ENCODE measurements at places on chromosomes 2 and 18.

DNA sequence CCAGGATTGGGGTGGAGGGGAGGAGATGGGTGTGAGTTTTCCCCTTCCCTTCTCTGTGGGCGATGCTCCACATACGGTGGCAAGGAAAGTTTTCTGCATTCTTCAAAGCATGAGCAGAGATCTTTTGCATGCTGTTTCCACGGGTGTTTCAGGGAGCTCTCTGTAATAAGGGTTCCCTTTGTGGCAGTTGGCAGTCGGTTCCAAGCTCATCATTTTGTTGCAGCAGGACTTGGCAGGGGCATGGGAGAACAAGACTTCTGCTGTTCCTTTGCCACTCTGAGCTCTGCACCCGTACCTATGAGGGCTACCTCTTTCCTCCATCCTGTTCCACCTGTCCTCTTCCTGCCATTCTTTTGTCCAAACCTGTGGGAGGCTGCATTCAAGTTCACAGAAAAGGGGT, 71.3 kb upstream of the SPRED2 start:
- peak; percentile 8 for DNase-seq

DNA sequence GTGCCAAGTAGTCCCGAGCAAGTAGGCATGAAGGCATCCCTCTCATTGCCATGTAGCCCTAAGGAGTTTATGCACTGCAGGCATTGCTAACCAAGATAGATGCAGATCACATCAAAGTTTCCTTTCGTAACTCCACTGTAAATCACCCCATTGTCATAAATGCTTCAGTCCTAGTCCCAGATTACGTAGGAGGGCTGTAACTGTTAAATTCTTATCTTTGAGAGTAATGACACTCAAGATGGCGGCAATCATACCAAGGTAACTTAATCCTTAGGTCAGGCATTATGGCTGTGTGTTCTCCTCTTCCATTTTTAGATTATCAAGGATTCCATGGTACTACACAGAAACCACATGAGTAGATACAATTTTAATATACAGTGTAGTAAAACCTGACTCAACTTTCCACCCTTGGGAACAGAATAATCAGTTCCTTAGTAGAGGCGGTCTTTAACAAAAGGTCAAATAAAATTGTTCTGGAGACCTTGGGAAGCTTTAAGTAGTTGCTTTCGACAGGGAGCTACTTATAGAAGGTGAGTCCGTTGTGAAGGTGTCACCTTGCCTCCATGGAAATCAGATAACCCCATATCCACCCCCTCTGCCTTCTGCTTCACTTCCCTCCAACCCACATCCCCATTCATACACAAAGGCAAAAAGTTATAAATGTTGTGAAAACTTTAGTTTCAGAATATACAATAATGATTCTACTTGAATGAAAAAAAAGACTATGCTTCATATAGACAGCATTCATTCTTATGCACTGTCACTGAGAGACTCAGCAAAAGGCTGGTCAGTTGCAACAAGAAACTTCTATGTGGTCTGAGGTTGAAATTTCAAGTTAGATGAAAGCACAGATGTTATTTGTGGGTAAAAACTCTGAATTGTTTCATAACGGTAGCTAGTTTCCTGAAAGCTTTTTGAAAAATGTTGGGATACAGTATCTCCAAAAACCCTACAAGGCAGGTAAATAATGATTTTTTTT, 64.8 kb upstream of the GALNT5 start:
- no peak for DNase-seq

- no peak for DNase-seq
Measured at GRCh38 chr18:21636769-21637168, 24.7 kb downstream of the SNRPD1 start.

GRCh38 chr2:179817181-179817841, 44.1 kb downstream of the ZNF385B start:
- DNase-seq, result no peak

DNA sequence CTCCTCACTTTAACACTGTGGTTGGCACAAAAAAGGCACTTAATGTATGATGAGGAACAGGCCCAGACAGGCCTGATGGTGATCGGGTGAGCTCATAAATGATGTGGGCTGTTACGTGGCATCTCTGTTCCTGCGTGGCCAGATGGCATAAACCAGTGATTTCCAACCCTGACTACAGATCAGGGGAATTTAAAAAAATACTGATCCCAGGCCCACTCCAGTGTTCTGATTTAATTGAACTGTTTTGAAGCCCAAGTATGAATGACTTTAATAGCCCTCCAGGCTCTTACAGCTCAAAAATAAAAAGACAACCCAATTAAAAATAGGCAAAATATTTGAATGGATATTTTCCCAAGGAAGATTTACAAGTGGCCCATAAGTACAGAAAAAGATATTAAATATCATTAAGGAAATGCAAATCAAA, 48.2 kb downstream of the LIPG start:
- no peak for DNase-seq

DNA sequence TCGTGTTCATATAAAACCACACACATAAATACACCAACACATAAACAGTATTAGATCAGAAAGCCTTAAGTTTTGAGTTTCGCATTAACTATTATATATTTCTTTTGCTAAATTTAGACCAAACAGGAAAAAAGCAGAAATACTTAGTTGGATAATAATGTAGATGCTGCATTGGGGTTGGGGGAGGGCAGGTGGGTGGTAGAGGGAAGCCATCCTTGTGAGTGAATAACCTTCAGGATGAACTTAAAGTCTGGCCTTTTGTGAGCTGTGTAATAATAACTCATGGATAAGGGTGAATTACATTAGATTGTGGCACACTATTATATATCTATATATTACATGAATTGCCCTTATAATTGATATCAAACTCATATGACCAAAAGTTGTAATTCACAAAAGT, 174.7 kb downstream of the WDR7 start:
- no peak for DNase-seq

DNA sequence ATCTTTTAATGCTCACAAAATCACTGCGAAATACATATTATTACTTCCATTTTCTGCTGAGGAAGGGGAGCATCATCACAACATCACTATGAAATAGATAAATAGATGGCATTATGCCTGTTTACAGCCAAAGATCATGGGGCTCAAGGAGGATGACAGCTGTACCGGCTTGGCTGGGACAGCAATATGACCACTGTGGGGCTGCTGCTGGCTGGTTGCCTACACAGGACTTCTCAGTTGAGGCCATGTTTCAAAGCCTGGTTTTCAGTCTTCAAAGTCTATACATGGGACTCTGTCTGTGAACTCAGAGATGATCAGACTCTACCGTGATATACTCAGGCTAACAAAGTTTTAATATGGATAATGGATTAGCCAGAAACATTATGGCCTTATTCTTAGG, 58.7 kb downstream of the SPATS2L start:
- DNase-seq, result no peak

DNA sequence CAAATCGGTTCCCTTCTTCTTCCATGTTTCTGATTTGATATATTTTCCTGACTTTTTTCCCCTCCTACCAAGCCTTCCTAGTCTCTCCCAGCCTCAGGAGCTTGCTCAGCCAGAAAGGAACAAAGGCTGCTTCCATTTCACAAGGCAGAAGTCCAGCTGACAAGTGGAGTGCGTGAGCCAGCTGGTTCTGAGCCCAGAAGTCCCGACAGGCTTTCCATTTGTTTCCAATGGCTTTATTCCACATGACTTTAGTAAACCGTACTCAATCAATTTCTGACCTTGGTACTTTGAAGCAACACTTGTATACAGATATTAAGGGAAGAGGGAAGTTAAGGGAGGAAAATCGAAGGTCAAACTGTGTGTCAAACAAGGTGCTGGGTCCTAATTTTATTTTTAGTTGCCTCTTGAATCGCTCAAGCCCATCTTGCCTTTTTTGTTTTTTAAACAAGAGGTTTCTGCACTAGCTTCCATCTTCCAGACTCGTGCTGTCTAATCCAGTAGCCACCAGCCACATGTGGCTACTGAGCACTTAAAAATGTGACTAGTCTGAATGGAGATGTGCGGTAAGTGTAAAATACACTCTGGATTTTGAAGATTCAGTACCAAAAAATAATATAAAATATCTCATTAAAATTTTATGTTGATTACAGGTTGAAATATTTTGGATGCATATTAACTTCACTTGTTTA, 36.2 kb downstream of the WIPF1 start:
- DNase-seq, result peak; percentile 76

DNA sequence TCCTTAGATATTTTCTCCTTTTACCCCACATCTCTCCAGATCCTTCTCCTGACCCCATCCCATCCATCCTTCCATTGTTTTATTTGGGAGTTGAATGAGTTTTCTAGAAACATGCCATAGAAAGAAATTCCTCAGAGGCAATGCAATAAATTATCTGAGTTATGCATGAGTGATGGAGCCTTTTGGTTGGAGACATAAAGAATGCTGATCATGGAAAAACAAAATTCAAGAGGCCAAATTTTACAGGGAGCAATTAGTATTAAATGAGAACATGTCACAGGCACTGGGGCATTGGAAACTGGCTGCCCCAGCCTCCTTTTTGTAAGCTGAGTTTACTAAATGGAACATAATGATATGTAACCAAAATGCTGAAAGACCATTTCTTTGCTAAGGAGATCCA, 74.2 kb upstream of the LCLAT1 start:
- no peak for DNase-seq

DNA sequence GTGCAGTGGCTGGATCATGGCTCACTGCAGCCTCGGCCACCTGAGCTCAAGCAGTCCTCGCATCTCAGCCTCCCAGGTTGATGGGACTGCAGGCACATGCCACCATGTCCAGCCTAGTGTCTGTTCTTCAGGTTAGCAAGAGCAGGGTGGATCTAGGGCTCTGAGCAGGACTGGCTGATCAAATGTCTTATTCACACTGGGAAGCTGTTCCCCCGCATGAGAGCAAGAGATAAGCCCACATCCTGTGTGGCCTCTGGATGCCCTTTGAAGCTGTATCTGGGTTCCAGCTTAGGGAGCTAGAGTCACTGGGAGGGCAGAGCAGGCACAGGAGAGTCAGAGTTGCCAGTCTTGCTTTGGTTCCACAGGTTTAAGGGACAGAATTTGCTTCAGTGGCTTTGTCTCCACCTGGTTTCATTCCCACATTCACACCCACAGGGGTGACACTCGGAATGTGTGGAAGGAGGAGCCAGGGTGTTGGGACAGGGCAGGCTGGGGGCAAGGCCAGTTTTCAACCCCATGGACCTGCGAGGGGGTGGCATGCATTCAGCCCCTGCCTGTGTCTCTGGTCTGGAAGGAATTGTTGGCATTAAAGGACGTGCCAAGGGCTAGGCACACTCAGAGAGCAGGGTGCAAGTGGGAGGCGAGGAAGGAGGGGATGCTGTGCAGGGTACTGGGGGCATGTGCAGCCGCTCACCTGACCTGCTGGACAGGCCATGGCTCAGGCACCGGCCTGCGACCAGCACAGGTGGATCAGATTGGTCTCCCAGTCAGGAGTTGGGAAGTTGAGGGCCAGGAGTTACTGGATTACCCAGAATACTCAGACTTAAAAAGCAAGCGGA, 24.5 kb downstream of the PTPN18 start:
- DNase-seq, result no peak

GRCh38 chr18:13276530-13277520, 58.3 kb downstream of the LDLRAD4 start:
- no peak for DNase-seq

GRCh38 chr18:50171406-50171805, 23.5 kb downstream of the MYO5B start:
- DNase-seq, result no peak

- DNase-seq, result peak; percentile 8
Measured at GRCh38 chr18:33839452-33840211, 261.6 kb downstream of the ASXL3 start.

DNA sequence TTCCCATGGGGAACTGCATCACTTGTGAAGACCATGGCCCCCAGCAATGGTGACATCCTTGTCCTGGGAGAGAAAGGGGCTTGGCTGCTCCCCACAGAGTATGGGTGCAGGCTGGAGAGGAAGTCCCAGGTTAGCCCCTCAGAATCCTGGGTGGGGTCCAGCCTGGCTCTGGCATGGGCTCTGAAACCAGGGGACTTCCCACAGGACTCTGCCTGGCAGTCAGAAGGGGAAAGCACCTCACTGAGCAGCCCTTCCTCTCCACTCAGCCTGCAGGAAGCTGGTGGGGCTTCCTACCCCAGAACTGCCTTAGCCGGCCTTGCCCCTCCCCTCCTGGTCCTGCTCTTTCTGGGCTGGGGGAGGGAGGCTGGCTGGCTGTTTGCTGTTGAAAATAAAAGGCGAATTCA, 3.7 kb downstream of the NEURL3 start:
- no peak for DNase-seq

DNA sequence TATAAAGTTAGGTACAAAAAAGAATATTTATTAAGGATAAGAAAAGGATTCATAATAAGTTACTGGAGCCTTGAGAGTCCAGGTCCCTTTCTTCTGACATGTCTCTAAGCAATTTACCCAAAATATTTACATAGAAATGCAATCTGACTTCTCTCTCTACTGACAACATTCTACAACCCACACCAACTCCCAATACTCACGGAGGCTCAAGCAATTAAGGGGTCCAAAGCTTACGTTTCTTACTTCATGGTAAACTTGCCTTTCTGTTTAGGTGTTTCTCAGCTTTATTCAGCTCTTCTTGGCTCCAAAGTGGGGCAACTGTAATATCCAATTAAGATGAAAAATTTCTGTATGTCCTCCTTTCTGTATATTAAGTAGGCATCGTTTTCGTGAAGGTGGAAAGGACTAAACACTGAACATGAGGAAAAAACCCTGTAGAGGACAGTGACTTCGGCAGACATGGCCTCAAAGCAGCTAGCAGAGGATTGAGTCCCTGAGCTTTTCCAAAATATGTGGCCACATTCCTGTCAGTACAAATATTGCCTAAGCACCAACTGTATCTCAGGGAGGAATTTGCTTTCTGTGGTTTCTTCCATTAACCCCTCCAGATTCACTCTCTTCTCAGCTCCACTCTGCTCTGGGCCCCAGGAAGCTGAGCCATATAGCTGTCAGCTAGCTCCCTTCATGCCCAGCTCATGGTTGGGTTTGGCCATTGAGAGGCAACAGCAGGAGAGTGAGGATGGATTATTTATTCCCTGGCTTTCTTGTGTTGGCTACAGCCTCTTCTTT, 67.9 kb upstream of the GLS start:
- DNase-seq, result no peak

GRCh38 chr2:26822877-26823276, 25.1 kb upstream of the DPYSL5 start:
- DNase-seq, result no peak

GRCh38 chr2:173033084-173033483, 42.6 kb upstream of the MAP3K20 start:
- DNase-seq, result no peak

GRCh38 chr2:239854596-239854995, 170.5 kb downstream of the NDUFA10 start:
- no peak for DNase-seq

All from nucleus accumbens (tissue), 56 donors.